Ovary (tissue), 10 donors: ENCODE measurements at places on chromosomes 4 and X. TPM values are rescaled to one million over a fixed set of nuclear protein-coding genes. Genes with fewer than 3 reads are reported as not detected.
A peak's percentile ranks its signal among the peaks of the same experiment; 100 is the strongest.

GRCh38 chr4:173546776-173547175 is 16.7 kb upstream of the HAND2 start:
- DNase-seq: no peak

CYTL1 gene
- 1.8 TPM for total RNA-seq

- DNase-seq: no peak
These were observed 32.1 kb downstream of the UBE2K start for GRCh38 chr4:39730072-39730471.

DNA sequence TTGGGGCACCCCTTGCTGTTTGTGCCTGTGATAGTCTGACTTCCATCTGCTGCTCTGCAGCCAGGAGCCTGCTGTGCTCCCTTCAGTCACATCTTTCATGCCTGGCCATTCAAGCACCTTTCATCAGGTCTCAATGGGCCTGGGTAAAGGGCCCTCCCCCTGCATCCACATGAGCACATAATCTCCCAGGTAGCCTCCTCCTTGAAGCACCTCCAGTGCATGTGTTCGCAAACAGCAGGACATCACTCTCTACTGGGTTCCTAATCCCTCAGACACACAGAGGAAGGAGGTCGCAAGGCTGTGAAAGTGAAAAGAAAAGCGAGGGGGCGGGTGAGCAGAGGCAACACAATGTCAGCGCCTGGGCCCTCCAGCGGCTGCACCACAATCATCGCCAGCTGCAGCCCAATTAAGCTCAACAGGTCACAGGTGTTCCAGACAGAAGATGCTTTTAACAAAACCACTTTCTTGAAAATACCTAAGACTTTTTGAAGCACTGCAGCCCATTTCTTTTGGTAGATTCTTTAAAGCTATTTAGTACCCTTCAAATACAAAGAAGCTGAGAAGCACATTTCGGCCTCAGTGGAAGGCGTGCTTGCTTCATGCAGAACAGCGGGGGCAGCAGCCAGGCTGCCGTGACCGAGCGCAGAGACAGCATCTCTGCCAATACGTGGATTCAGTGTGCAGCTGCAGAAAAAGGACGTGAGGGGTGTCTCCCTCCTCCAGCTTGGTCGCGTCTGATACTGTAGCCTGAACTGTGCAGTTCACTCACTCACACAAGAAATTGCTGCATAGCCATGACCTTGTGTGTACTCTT is 92.2 kb upstream of the SPRY1 start:
- no peak for DNase-seq

- no peak for DNase-seq
These were observed 120.8 kb downstream of the ZNF518B start for GRCh38 chr4:10336471-10336870.

RASGEF1B gene
- total RNA-seq: 2.8 TPM

MBNL3 gene
- total RNA-seq: 40.0 TPM

DNA sequence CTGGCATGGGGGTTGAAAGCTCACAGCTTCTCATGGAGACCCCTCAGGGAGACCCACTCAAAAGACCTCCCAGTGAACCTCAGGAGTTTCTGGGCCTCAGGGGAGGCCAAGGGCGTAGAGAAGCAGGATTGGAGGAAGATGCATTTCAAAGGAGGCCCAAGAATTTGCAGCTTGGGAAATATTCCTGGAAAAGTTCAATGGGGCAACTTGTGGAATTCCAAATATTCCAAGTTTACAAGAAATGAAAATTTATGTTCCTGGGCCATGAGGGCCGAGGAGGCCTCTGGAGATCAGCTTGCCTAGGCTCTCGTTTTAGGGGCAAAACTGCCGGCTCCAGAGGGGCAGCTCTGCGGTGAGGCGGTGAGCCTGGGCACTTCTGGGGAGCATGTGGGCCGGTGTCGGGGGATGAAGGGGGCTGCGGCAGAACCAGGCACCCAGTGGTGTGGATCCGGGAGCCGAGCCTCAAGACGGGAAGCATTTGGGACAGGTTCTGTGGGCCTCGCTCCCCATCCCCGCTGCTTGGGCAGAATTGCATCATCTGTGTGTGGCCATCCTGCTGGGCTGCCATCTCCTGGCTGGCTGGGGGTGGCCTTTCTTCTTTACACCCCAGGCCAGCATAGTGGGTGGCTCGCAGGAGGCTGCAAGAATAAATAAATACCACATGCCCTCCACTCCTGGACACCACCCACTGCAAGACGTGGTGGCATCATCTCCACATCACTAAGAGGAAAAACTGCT is 54.6 kb upstream of the GPR78 start:
- peak; percentile 61 for DNase-seq

DNA sequence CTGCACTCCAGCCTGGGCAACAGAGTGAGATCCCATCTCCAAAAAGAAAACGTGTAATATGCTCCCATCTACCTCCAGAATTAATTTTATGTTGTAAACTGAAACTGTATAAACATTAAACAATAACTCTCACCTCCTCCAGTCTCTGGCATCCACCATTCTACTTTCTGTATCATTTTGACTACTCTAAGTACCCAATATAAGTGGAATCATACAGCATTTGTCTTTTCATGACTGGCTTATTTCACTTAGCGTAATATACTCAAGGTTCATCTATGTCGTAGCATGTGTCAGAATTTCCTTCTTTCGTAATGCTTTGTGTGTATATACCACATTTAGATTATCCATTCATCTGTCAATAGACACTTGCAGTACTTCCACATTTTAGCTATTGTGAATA is 20.6 kb downstream of the F8 start:
- no peak for DNase-seq

DNA sequence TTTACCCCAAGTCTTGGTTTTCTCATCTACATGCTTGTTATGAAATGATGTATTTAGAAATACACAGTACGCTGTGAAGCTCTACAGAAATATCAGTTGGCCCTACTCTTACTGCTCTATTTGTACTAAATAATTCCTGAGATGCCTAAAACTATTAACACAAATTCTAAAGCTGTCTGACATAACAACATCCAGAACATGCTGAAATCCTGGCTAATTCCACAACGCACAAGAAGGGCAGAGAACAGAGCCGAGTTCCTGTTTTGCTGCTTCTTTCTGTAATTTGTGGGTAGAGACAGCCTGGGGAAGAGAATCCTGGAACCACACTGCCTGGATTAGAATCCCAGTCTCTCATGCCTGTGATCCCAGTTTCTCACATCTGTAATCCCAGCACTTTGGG is 59.0 kb downstream of the ZNF827 start:
- DNase-seq: no peak

DNA sequence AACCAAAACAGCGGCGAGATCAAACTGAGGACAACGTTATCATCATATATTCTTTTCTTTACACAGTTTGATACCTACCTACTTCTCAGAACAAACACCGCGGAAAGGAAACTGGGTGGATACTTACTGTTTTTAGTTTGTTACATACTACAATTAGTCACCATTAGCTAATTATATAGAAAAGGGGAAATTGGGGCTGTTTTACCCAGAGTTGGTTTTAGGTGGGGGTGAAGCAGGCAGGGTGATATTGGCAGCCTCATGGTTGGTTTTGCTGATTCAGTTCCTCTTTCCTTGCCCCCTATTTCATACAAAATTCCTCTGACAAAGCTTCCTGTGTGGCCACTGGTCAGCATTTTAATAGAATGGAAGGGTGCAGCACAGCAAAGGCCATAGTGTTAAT is 77.8 kb downstream of the SORBS2 start:
- DNase-seq: no peak

DNA sequence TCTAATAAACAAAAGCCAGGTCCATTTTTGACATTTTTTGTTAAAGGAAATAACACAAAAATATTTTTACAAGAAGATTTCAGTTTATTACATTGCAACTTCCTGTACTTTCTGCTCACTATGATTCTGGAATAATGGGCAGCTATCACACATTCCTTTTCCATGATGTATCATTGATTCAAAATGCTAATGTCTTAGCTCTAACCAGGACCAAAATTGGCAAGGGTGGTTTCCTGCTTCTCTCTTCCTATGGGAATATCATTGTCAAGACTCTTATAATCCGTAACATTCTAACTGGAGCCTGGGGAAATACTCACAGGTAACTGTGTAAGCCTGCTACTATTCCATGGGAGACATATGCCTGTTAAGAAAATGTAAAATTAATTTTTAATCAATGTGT is 218.6 kb downstream of the DCAF12L2 start:
- no peak for DNase-seq

GRCh38 chr4:159484864-159485263 is 382.0 kb downstream of the RAPGEF2 start:
- DNase-seq: no peak

DNA sequence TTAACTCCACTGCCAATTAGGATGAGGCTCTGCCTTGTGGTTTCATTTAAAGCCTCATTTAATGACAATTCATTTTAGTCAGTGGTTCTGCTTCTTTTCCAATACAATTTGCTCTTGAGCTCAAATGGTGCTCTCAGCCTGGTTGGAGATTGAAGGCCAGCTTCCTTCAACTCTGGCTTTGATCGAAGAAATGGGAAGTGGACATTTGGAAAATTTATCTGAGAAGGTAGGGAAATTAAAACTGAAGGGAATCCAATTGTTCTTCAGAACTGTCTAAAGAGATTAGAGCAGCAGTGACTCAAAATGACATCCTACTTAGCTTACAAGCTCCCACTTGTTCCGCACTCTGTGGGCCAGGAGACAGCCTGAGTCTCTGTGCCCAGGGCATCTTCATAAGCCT is 206.8 kb downstream of the SMARCA1 start:
- DNase-seq: no peak

DNA sequence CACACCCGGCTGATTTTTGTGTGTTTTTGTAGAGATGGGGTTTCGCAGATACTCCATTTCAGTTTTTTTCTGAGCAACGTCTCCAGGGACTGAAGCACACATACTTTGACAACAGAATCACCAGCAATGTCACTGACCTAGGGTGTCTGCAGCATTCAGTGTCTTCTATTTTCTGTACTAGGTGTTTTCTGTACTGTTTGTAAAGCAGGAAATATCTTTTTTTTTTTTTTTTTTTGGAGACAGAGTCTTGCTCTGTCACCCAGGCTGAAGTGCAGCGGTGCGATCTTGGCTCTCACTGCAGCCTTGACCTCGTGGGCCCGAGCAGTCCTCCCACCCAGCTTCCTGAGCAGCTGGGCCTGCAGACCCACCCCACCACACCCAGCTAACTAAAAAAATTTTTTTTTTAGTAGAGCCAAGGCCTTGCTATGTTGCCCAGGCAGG is 8.9 kb downstream of the ADD1 start:
- no peak for DNase-seq
